ENCODE measurements at places on chromosomes 16 and 17.

- no peak for DNase-seq
Observed at GRCh38 chr17:1000597-1001461, 3.9 kb downstream of the TIMM22 start.

- no peak for DNase-seq
Observed at GRCh38 chr16:78608305-78608776, 508.9 kb downstream of the WWOX start.

DNA sequence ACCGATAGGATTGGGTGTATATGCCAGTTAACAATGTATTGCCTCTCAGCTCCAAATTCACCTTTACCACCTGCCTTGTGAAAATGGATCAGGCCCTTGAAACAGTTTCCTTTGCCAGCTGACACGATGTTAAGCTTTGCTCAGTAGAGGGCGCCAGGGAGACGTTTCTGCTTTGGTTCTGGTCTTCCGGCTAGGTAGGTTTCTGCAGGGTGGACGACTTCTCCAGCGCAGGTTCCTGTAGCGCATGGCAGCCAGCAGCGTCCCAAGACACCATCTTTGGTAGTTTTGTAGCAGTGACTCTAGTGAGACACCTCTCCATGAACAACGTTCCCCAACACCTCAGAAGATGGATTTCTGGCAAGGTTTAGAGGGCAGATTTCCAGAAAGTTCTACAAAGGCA lies 24.0 kb downstream of the SYCE1L start:
- no peak for DNase-seq

GRCh38 chr17:65355246-65355645 lies 206.2 kb downstream of the AXIN2 start:
- DNase-seq: no peak

Measured in stimulated activated CD8-positive, alpha-beta memory T cell treated with anti-CD3 and anti-CD28 coated beads, Interleukin-4, amount 100 ng/mL, for 4 hours (primary cell).